MG63 (cell line): ENCODE measurements at places on chromosomes 1 and 21. TPM values are rescaled to one million over a fixed set of nuclear protein-coding genes. Genes with fewer than 3 reads are reported as not detected.

Gene ACTA1
- total RNA-seq: not detected in 2 replicates

Gene PADI3
- 0.53 and 7.3 TPM in 2 replicates for total RNA-seq

Gene EIF2D
- 72.1 and 75.8 TPM in 2 replicates for total RNA-seq

Gene SYDE2
- total RNA-seq: 1.3 and 2.8 TPM in 2 replicates

DNA sequence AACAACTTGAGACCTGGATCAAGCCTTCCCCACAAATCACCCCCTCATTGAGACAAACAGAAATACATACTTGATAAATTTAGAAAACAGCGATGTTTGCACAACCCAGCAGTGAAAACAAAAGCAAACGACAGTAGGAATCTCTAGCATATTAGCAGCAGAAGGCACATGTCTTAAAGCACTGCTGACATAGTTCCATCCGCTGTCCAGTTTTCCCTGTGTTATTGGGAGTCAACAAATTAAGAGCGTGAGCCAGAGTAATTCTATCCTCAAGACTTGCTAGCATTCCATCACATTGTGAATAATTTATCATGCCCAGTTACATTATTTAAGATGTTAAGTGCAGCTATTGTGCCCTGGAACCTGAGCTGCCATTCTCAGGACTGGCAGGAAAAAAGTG lies 55.3 kb downstream of the IGSF5 start:
- no peak for DNase-seq

GRCh38 chr21:28580585-28580984 lies 412.1 kb downstream of the LTN1 start:
- no peak for DNase-seq

- no peak for DNase-seq
Measured at GRCh38 chr1:40107290-40107959, 10.4 kb upstream of the PPT1 start.

GRCh38 chr21:14602382-14602958 lies 56.4 kb upstream of the SAMSN1 start:
- no peak for DNase-seq

DNA sequence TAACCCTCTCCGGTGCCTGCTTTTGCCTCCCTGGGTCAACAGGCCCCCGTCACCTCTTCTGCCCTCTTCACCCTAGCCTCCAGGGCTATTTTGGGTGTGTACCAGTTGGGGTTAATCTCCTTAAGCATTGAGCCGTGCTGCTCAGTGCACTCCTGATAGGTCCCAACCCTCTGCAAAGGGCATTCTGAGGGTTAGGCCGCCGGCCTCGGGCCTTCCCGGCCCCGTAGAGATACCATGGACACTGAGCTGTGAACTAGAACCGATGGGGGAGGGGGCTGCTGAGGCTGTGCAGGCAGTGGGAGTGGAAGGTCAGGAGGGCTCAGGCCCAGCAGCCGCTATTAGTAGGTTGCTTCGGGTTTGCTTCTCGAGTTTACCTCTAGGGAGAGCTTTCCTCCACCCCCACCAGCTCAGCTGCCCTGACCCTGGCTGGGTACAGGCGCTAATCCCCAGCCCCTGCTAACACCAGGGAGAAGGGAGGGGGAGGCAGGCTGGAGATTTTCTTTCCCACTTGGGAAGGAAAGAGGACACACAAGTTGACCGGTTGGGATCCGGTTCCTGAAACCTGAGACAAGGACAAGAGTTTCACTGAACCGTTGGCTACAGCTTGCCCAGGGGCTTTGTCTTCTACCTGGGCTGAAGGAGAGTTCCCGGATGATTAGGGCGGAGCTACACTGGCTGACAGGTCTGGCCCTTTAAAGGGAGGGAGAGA lies 4.8 kb downstream of the LMOD1 start:
- DNase-seq: no peak

DNA sequence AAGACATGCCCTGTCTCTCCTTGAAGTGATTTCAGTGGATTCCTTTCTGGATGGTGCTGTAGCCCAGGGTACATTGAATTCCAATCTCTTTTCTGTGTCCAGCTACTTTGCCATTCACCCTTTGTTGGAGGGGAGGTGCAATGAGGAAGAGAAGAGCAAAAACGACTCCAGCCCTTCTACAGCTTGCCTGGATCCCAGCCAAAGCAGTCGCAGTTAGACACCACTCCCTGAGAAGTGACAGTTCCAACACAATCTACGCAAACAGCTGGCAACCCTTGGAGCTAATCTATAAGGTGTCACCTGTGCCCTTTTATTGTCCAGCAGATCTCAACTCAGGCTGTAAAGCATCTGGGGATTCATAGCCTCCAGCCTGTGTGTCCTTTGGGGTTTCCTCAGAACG lies 4.6 kb downstream of the CD244 start:
- DNase-seq: no peak

- no peak for DNase-seq
Measured at GRCh38 chr1:116408803-116409720, 36.0 kb downstream of the ATP1A1 start.

GRCh38 chr21:15333136-15333710 lies 268.4 kb upstream of the NRIP1 start:
- no peak for DNase-seq
